ENCODE measurements at places on chromosomes 5 and 9.

DNA sequence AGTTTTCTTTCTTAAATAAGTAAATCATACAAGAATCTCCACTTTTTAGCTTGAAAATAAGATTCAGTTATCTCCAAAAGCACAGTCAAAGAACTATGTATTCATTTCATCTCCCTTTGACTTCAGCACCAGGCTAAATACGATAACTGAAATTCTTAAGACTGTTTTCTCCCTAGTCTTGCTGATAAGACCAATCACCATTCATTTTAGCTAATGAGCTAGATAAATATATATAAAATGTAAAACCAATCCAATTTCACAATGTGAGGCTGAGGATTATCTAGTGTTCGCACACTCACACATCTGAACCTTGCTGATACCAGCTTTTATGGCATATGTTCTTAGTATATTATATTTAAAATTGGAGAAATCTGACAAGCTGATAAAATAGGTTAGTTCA is 17.3 kb upstream of the ZNF622 start:
- no peak for DNase-seq

DNA sequence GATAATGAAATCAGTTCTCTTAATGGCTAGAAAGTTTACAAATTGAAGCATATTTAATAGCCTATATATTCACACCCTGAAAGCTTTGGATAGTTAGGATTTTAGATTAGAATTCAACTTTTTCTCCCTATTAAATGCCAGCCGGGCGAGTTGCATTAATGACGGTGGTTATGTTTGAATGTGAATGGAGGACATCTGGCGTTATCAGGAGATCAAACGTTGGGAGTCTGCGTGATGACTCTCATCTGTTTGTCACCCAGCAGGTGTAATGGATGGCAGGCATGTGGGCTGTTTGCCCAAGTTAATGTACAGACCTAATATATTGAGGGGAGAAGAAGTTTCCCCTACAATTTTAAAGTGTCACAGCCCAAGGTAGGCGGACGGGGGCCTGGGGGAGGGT is 1227.7 kb upstream of the WWC1 start:
- no peak for DNase-seq

DNA sequence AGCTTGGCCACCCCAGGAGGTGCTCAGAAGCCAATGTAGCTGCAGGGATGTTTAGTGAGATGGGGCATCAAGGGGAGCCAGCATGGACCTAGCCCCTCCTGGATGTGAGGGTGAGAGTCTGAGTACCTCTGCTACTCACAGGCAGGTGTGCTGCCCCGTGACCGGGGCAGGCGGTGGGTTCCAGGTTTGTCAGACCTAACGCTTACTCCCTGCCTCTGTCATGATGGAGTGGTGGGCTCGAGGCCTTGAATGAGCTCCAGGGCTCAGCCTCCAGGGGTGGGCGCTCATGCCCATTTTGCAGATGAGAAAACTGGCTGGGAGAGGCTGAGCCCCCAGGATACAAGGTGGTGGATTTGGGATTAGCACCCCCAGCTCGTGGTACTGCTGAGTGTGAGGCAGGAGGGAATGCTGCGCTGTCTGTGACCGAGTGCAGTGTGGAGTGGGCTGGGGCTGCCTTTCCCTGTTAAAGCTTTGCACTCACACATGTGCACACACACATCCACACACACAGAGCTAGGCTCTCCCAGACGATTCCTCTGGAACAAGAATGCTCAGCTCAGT is 1.5 kb downstream of the RXRA start:
- DNase-seq: no peak

DNA sequence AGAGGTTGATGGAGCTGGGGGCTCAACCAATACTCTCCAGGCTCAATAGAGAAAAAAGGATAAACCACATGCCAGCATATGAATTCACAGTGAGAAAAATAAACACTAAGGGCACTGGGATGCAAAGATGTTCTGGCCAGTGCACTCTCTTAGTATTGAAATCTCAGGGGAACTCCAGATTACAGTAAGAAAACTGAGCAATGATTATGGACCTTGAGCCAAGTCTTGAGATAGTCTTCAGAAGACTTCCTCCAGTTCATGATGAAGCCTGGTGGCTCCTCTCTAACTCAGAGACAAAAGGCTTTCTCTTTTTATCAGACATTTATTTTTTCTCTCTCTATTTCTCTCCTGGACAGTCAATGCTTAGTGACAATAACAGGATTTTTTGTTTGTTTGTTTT is 139.8 kb upstream of the SPEF2 start:
- no peak for DNase-seq

DNA sequence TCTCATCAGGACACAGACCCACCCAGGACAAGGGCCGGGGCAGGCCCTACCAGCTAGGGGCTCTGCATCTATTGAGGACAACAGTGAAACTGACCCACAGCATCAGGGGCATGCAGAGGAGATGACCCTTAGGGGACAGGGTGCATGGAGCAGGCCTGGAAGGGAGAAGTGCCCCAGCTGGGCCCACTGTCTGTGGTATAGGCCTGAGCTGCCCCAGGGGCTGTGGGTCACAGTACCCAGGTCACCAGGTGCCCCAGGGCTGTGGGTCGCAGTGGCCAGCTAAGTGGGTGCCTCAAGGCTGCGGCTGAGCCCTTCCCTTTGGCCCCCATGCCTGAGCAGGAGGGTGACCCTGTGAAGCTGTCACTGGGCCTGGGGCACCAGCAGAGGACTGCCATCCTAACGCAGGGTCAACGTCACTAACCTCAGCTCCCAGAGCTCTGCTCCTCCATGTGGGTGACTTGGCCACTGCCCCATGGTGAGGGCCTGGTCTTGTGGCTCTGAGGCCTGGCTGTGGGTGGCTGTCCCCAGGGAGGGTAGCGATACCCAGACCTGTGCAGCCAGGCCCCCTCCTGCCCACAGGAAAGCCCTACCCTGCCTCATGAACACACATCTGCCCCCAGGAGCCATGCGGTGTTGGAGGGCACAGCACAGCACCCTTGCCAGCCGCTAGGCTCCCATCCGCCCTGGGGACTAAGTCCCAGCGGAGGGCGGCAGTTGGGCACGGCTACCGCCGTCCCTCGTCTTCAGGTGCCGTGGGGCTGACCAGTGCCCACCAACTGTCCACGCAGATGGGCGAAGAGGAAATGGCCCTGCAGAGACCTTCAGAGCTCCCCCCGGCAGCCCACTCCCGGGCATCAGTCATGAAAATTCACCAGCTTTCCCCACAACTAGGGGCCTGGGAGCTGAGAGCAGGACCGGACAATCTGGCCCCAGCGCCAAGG is 4.9 kb downstream of the EDF1 start:
- DNase-seq: no peak

- no peak for DNase-seq
These were observed 130.2 kb upstream of the SPEF2 start for GRCh38 chr5:35487233-35488025.

GRCh38 chr5:132662925-132663770 is 5.2 kb downstream of the IL13 start:
- DNase-seq: no peak

GRCh38 chr5:89337-90286 is 2.4 kb upstream of the PLEKHG4B start:
- DNase-seq: no peak

- DNase-seq: no peak
These were observed 53.3 kb downstream of the JADE2 start for GRCh38 chr5:134578578-134579283.

DNA sequence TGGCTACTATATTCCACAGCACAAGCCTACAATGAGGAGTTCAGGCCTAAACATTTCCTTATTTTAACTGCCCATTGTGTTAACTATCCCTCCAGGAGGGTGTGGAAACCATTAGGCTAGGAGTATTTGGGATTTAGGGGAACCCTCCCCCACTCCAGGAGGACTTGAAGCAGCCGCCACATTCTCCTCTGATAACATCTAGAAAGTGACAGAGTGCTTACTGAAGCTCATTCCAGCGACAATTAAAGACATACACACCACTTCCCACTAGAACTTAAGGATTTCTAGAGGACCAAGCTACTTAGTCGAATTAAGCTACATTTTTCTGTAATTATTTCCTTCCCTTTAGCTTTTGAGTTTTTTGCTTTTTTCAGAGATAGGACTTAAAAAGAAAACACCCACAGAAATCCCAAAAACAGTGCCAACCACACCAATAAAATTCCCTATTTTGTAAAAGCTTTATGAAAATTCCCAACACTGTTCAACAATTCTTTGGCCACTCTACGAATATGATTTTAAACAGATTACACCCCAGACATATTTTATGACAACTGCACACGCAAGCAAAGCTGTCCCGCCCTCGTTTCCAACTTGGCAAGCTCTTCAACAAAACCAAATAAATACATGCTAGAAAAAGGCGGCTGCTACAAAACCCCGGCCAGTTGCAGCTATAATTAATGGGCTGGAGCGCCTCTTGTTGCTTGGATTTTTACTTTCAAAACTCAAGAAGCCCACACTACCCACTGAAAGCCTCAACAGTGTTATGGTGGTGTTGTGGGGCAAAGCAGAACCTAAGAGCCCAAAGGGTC is 4.5 kb downstream of the ROR2 start:
- no peak for DNase-seq

GRCh38 chr9:96686638-96687335 is 31.7 kb upstream of the PRXL2C start:
- DNase-seq: peak; percentile 52

GRCh38 chr9:25212361-25212760 is 465.9 kb downstream of the TUSC1 start:
- no peak for DNase-seq

DNA sequence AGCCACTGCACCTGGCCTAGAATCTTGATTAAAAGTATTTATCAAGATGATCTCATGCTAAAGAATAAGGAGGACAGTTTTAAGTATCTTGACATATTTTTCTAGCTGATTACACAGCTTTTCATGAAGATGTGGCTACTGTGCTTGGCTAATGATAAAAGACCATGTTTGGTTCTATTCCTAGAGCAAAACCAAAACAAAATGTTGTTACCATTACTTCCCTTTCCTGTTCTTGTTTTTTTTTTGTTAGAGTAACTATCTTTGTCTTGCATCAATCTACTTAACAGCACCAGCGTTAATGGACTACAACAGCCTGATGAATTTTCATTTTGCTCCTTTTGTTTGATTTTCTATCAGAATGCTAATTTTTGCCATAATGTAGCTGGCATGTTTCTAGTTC is 86.2 kb upstream of the DHFR start:
- DNase-seq: no peak

DNA sequence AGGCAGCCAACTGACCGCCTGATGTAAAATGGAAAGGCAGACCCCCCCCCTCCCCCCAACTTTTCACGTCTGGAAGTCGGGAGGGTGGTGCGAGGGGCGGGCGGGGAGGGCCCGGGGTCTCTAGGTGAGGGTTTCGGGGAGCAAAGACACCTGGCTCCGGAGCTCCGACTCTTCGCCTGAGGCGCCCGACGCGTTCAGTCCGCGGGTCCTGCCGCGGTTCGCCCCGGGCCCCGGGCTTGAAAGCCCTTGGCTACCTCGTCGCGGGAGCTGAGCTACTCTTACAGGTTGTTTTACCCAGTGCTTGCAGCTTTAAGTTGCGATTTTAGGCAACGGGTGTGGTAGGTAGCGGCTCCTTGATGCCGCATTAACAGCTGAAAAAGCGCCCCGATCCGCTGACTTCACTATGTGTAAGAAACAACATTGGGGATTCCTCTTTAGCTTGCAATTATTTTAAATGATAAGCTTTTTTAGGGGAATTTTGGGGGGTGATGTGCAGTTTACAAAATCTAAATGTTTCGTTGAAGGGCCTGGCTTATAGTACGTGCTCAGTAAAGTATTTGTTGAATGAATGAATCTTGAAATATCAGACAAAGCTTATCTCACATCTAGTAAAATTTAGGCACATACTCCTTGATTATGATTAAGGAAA is 722 bp downstream of the CDC42SE2 start:
- no peak for DNase-seq

GRCh38 chr5:71887680-71888079 is 168.6 kb downstream of the CARTPT start:
- DNase-seq: peak; percentile 68

DNA sequence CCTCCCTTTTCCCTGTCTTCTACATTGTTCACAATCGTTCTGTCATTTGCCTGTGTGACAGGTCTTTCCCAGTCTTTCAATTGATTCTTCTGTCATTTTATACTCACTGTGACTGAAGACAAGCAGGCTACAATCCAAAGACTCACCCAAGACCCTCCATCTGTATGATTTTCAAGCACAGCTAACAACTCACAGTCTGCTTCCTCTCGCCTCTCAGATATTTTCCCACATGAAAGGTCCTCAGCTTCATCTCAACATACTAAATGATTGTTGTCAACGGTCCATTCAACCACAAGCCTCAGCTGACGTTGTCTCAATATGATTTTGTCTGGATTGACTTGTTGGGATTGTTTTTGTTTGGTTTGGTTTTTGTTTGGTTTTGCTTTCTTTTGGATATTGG is 346.5 kb downstream of the NFIB start:
- no peak for DNase-seq

GRCh38 chr5:152704286-152704685 is 299.2 kb upstream of the NMUR2 start:
- DNase-seq: no peak

- DNase-seq: no peak
These were observed 179.1 kb upstream of the FBXL7 start for GRCh38 chr5:15320871-15321270.

DNA sequence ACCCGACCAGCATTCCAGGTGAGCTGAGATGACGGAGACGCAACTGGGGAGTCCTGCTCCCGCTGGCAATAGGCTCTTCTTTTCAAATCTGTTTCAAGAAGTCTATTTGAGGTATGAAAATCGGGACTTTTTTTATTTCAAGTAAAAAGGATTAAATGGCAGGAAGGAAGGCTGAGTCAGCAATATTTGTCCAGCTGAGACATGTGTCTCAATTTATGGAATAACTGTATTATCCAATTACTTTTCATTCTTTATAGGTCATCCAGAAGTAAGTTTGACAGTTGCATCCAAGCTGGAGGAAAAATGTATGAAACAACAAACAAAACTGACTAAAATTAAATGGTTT is 221.1 kb downstream of the NR2F1-AS1 start:
- no peak for DNase-seq

- DNase-seq: no peak
These were observed 88.8 kb upstream of the PAM start for GRCh38 chr5:102666164-102666946.

DNA sequence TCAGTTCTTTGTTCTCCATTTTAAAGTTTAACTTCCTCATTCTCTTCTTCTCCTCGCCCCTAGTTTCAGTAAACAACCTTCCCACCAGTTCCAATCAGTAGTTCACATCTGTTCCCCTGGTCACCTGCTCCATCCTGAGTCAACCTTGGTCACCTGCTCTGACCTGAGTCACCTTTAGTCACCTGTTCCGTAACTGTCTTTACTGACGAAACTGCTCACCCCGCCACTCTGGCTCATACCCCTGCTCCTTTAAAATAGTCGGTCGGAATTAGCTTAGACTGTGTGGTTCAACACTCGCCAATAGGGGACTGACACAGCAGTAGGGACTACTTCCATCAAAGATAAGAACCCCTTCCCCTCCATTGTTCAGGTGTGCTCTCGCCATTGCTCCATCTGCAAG is 76.3 kb upstream of the GPBP1 start:
- DNase-seq: no peak
